HT-29 (cell line): ENCODE measurements at places on chromosomes 13 and 19. TPM values are rescaled to one million over a fixed set of nuclear protein-coding genes. Genes with fewer than 3 reads are reported as not detected.

GRCh38 chr13:112740502-112741131, 50.8 kb downstream of the ATP11A start:
- no peak for DNase-seq

DNA sequence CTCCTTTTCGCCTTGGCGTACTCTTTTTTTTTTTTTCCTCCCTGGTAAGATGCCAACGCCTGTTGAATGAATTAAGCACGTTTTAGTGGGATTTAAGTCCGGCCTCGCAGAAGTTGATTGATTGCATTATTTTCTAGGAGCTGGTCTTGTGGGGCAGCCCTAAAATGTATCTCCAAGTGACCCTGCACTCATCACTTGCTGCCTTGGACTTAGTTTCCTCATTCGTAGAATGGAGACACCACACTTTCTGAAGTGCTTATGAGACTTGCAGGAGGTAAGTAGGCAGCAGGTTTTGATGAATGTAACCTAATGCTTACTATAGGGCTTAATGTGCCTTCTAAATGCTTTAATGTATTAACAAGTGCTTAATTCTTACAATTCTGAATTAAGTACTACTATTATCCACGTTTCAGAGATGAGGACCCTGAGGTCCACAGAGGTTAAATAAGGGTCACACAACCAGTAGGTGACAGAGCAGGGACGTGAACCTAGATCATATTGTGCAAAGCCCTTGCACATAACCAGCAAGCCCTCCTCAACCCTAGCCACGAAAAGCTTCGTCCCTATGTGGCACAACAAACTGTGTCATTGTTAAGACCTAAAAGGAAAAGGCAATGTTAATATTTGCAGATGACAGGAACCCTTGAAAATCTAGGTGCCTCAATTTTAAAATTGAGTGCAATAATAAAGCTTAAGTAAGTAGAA, 514 bp upstream of the ARGLU1 start:
- DNase-seq = no peak

GRCh38 chr19:48770266-48770665, 14.9 kb downstream of the FGF21 start:
- no peak for DNase-seq

GRCh38 chr19:12843999-12844732, 5.9 kb downstream of the MAST1 start:
- DNase-seq = no peak

DNA sequence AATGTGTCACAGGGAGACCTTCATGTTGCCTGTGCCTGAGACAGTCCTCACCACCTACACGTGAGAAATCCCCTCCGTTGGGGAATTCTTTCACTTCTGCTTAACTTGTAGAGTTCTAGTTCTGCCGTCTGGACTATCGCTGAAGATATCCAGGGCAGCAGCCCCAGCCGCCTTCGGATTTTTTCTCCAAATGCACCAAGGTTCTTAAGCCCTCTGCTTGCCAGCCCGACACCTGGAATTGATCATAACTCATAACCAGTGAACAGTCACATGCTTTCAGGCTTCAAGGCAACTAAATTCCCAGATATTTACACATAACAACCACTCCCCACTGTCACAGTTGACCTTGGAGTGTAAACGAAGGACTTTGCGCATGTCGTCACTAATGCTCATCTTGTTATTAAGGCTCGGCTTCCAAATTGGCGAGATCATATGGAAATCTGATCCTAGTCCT, 114.4 kb downstream of the RAB20 start:
- no peak for DNase-seq

GRCh38 chr19:4830768-4831265, 695 bp downstream of the TICAM1 start:
- DNase-seq = no peak

DNA sequence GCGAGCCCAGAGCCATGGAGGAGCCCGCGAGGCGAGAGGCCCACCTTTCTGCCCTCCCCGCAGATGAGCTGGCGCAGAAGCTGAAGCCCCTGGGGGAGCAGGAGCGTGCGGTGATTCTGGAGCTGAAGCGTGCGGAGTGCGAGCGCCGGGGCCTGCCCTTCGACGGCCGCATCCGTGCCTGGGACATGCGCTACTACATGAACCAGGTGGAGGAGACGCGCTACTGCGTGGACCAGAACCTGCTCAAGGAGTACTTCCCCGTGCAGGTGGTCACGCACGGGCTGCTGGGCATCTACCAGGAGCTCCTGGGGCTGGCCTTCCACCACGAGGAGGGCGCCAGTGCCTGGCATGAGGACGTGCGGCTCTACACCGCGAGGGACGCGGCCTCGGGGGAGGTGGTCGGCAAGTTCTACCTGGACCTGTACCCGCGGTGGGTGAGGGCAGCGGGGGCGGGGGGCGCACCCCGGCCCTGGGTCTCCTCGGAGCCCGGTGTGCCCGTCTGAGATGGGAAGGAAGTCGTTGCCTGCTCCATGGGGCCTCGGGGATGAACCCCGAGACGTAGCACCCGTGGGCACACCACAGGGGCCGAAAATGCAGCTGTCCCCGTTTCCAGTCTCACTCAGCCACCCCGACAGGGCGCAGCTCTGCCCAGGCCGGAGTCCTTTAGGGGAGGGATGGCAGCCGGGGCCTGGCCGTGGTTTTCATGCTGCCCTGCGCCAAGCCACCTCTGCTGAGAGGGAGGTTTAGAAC, 12.1 kb upstream of the ZNF554 start:
- no peak for DNase-seq

DNA sequence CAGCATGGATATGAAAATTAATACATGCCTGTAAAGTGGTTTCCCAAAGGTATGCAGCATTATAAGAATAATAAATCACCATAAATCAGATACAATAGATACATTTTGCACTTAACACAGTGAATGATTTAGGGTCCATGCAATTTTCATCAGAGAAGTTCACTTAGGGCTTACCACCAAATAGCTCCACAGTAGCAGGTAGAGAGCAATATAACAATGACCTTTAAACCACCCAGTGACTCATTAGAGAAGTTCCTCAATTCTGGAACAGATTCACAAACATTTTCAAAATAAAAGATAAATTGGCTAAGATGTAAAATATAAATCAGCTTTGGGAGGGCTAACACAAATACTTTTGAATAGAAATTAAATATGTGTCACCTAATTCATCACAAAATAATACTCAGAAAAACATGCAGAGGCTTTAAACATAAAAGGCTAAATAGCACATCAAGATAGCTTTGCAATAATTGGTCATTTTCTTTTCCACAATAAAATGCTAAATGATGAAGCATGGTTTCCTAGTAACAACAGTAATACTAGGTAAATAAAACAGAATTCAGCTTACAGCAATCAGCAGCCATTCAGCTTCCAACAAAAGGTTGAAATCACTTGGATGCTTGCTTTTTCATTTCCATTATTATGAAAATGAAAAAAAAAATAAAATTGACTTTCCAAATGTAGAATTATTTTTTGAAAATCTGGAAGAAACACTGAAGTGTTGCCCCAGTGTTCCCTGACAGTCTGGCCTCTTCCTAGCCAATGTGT, 84.3 kb upstream of the NBEA start:
- DNase-seq = peak; percentile 47

- no peak for DNase-seq
These were observed 11.1 kb downstream of the LYL1 start for GRCh38 chr19:13091400-13092157.

- no peak for DNase-seq
These were observed 59.4 kb downstream of the LACC1 start for GRCh38 chr13:43939086-43939485.

DNA sequence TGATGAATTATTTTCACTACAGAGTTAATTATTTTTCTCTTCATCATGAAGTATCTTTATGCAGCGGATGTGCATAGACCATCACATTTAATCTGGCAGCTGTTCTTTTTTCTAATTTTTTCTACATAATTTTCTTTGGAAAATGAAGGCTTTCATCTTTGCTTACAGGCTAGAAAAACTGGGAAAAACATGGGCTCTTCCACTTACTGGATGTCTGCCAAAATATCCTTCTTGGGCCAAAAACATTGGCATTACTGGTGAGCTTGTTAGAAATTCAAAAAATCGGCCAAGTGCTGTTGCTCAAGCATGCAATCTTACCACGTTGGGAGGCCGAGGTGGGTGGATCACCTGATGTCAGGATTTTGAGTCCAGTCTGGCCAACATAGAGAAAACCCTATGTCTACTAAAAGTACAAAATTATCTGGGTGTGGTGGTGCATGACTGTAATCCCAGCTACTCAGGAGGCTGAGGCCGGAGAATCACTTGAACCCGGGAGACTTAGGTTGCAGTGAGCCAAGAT, 176.8 kb downstream of the ZNF737 start:
- DNase-seq = no peak

DNA sequence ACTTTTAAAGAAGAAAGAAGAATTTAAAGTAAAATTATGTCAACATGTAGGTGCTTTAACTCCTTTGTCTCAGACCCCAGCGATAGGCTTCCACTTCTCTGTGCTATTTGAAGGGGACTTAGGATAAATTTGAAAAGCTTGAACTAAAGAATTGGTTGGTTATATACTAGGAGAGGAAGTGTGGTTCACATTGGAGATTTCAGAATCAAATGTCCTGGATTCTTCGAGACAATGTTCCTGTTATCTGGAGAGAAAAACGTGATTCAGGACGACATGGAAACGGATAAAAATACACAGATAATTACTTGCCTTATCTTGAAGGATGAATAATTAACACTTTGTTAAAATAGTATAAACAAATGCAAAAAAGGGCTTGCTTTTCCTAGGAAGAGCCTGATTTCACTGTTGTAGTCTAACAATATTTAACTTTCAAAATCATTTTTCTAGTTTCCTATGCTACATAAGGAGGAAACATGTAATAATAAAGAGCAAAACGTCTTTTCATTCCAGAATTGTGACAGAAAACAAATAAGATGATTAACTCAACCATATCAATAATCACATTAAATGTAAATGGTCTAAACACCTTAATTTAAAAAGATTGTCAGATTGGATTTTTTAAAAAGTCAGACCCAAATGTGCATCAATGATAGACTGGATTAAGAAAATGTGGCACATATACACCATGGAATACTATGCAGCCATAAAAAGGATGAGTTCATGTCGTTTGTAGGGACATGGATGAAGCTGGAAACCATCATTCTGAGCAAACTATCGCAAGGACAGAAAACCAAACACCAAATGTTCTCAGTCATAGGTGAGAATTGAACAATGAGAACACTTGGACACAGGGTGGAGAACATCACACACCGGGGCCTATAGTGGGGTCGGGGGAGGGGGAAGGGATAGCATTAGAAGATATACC, 724 bp upstream of the ZNF780A start:
- DNase-seq = no peak

DNA sequence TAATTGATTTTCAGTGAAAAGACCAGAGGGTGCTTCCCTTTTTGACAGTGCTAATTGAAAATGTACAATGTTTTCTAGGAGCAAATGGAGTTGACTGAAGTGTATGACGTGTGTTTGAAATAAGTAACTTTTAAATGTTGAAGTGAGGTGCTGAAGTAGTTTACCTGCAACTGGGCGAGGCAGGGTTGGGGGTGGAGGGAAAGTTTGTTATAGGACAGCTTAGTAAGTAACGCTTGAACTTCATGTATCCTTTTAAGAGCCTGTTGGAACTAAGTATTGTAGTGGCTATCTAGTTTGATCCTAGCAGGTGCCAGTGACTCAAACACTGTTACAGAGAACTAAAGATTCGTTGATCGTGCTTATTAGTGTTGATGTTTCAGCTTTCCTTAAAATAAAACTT, 5.9 kb downstream of the SLAIN1 start:
- DNase-seq = no peak

- DNase-seq = no peak
These were observed 22.2 kb upstream of the KPNA3 start for GRCh38 chr13:49814551-49815270.

GRCh38 chr19:28881616-28882015, 331.3 kb downstream of the UQCRFS1 start:
- DNase-seq = no peak

- DNase-seq = no peak
These were observed 9.2 kb downstream of the FGF14 start for GRCh38 chr13:102392481-102393209.

GRCh38 chr13:37492741-37493514, 105.6 kb downstream of the POSTN start:
- DNase-seq = no peak

The ZNF66 gene
- 0.05 and 0.16 TPM in 2 replicates for total RNA-seq

The SEMA6B gene
- 0.70 and 0.84 TPM in 2 replicates for total RNA-seq

The MARK4 gene
- 8.3 and 9.5 TPM in 2 replicates for total RNA-seq

The LGALS14 gene
- total RNA-seq = not detected in 2 replicates

The CRX gene
- total RNA-seq = not detected in 2 replicates

The MBD3L2 gene
- not detected in 2 replicates for total RNA-seq

The CEACAM4 gene
- not detected in 2 replicates for total RNA-seq

The GIPC3 gene
- total RNA-seq = not detected in 2 replicates

The OLFM2 gene
- total RNA-seq = not detected in 2 replicates

The DAND5 gene
- 0.31 TPM in 1 of 2 replicates, not detected in the other for total RNA-seq

The CACNG6 gene
- total RNA-seq = 0.99 and 2.3 TPM in 2 replicates

The MICOS13 gene
- 222 and 223 TPM in 2 replicates for total RNA-seq
